H7 (cell line): ENCODE measurements at places on chromosomes 4 and X. TPM values are rescaled to one million over a fixed set of nuclear protein-coding genes. Genes with fewer than 3 reads are reported as not detected.

The YTHDC1 gene
- total RNA-seq: 53.0 and 83.7 TPM in 2 replicates

The SOX3 gene
- total RNA-seq: 3.9 and 6.8 TPM in 2 replicates

The CDX4 gene
- total RNA-seq: 21.7 and 23.8 TPM in 2 replicates

The STAG2 gene
- 123 and 185 TPM in 2 replicates for total RNA-seq

The ADH1C gene
- total RNA-seq: not detected in 2 replicates

The GAGE1 gene
- total RNA-seq: not detected in 2 replicates

The RBM46 gene
- total RNA-seq: 0.73 and 2.3 TPM in 2 replicates
